Subcutaneous preadipocyte (primary cell): ENCODE measurements at places on chromosomes 3 and 15. TPM values are rescaled to one million over a fixed set of nuclear protein-coding genes. Genes with fewer than 3 reads are reported as not detected.

GP9 gene
- not detected in 2 replicates for total RNA-seq

SLC25A36 gene
- 60.2 and 63.6 TPM in 2 replicates for total RNA-seq

GPR149 gene
- not detected in 2 replicates for total RNA-seq

WWTR1 gene
- 74.6 and 117 TPM in 2 replicates for total RNA-seq

PEX11A gene
- 2.5 and 5.5 TPM in 2 replicates for total RNA-seq

LSMEM2 gene
- not detected in 2 replicates for total RNA-seq

NDN gene
- 38.9 and 76.8 TPM in 2 replicates for total RNA-seq

PLAAT1 gene
- total RNA-seq: 0.37 TPM in 1 of 2 replicates, not detected in the other

ITPKA gene
- total RNA-seq: 1.1 and 3.1 TPM in 2 replicates

CLDN18 gene
- total RNA-seq: not detected in 2 replicates

MAP2K5 gene
- 8.4 and 9.2 TPM in 2 replicates for total RNA-seq

PIK3R4 gene
- 33.4 and 44.6 TPM in 2 replicates for total RNA-seq

TRIM42 gene
- total RNA-seq: not detected in 2 replicates

ACTRT3 gene
- total RNA-seq: 2.2 and 3.5 TPM in 2 replicates

GABRA5 gene
- total RNA-seq: not detected in 2 replicates

ZBBX gene
- total RNA-seq: not detected in 2 replicates

PSTPIP1 gene
- total RNA-seq: under 0.01 and 0.37 TPM in 2 replicates

CCDC174 gene
- 8.8 TPM in 2 replicates for total RNA-seq

TFDP2 gene
- total RNA-seq: 61.0 and 80.3 TPM in 2 replicates

ARHGAP31 gene
- 1.8 and 6.5 TPM in 2 replicates for total RNA-seq

CAND2 gene
- total RNA-seq: 0.20 and 1.1 TPM in 2 replicates

MYO9A gene
- 40.8 and 53.2 TPM in 2 replicates for total RNA-seq

CGNL1 gene
- under 0.01 TPM in 1 of 2 replicates, not detected in the other for total RNA-seq

SPINK8 gene
- total RNA-seq: not detected in 2 replicates

GOLGA8G gene
- total RNA-seq: not detected in 2 replicates

KNG1 gene
- total RNA-seq: not detected in 2 replicates

SV2B gene
- not detected in 2 replicates for total RNA-seq

GASK1A gene
- 0.39 and 0.73 TPM in 2 replicates for total RNA-seq

SEC22A gene
- 26.8 and 27.8 TPM in 2 replicates for total RNA-seq

ACAD11 gene
- 25.4 and 30.9 TPM in 2 replicates for total RNA-seq

DAZL gene
- 0.37 and 0.59 TPM in 2 replicates for total RNA-seq

KCNMB2 gene
- not detected in 2 replicates for total RNA-seq

SLC28A2 gene
- not detected in 2 replicates for total RNA-seq

SLC22A14 gene
- 0.20 and 1.5 TPM in 2 replicates for total RNA-seq

ATP10A gene
- total RNA-seq: 2.6 and 5.1 TPM in 2 replicates

PLA1A gene
- total RNA-seq: not detected in 2 replicates

WDR93 gene
- under 0.01 TPM in 1 of 2 replicates, not detected in the other for total RNA-seq

IGSF11 gene
- under 0.01 TPM in 1 of 2 replicates, not detected in the other for total RNA-seq

CAPN3 gene
- 1.2 and 1.5 TPM in 2 replicates for total RNA-seq

NANOGP8 gene
- total RNA-seq: 0.39 and 0.73 TPM in 2 replicates

RPL15 gene
- total RNA-seq: 1,962 and 2,612 TPM in 2 replicates

C3orf22 gene
- total RNA-seq: not detected in 2 replicates

GOLGA8M gene
- 0.73 TPM in 1 of 2 replicates, not detected in the other for total RNA-seq

LOXL1 gene
- 84.8 and 93.0 TPM in 2 replicates for total RNA-seq

CRTC3 gene
- 11.4 and 15.2 TPM in 2 replicates for total RNA-seq
